Aortic smooth muscle cell (primary cell): ENCODE measurements at places on chromosomes 3 and 15. TPM values are rescaled to one million over a fixed set of nuclear protein-coding genes. Genes with fewer than 3 reads are reported as not detected.

The FAM43A gene
- 7.3 and 8.6 TPM in 2 replicates for total RNA-seq

The KCNH8 gene
- not detected in 2 replicates for total RNA-seq

The EXD1 gene
- total RNA-seq = not detected in 2 replicates

The IL17RE gene
- 3.5 and 4.4 TPM in 2 replicates for total RNA-seq

The CGGBP1 gene
- total RNA-seq = 40.0 and 46.5 TPM in 2 replicates

The MYRIP gene
- 4.2 and 4.5 TPM in 2 replicates for total RNA-seq
